ENCODE measurements at places on chromosomes 7 and 10. TPM values are rescaled to one million over a fixed set of nuclear protein-coding genes. Genes with fewer than 3 reads are reported as not detected.

GPRIN2 gene
- total RNA-seq, result 4.3 TPM

SPOCK2 gene
- 0.59 TPM for total RNA-seq

GRCh38 chr7:138710536-138711385 lies 9.6 kb upstream of the SVOPL start:
- DNase-seq, result no peak

- no peak for DNase-seq
Measured at GRCh38 chr7:87959336-87959735, 25.3 kb downstream of the ADAM22 start.

DNA sequence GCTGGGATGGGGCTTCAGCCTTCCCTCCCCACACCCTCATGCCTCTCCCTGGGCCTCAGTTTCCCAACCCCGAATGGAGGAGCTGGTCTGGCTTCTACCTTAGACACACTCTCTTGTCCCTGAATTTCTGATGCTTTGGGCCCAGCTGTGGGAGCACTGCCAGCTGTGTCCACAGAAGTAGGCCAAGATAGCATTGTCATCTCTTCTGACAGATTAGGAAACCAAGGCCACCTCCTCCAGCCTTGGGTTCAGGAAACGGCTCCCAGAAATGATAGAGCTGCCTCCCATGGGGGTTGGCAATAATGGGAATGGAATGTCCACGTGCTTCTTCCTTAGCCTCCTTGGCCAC lies 1.3 kb downstream of the PPIF start:
- no peak for DNase-seq

DNA sequence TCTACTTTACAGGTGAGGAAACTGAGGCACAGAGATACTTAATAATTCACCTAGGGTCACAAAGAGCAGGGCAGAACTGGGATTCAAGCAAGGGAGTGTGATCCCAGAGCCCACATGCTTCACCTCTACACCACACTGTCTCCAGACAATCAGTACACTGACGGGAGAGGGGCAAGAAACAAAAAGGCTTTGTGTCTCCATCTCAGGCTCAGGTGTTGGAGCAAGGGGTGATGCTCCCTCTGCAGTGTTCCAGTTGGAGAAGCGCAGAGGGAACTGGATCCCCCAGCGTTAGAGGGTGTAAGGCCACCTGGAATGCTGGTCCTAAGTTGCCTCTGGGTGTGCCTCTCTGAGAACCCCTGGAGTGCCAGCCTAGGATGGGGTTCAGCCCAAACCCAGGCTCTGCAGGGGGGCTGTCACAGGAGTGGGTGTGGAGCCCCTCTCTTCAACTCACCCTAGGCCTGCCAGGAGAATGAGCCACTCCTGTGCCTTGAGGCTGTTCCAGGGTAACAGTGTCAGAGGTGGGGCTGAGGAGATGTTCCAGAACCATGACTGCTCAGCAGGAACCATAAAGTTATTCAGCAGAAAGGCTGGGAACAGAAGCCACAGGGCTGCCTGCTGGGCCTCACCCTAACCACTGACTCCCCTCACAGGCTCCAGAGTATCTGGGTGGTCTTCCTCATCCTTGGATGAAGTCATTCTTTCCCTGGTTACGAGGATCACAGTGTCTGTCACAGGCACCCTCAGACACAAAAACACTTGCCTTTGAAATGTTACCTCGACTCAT lies 5.5 kb downstream of the RBP4 start:
- no peak for DNase-seq

DNA sequence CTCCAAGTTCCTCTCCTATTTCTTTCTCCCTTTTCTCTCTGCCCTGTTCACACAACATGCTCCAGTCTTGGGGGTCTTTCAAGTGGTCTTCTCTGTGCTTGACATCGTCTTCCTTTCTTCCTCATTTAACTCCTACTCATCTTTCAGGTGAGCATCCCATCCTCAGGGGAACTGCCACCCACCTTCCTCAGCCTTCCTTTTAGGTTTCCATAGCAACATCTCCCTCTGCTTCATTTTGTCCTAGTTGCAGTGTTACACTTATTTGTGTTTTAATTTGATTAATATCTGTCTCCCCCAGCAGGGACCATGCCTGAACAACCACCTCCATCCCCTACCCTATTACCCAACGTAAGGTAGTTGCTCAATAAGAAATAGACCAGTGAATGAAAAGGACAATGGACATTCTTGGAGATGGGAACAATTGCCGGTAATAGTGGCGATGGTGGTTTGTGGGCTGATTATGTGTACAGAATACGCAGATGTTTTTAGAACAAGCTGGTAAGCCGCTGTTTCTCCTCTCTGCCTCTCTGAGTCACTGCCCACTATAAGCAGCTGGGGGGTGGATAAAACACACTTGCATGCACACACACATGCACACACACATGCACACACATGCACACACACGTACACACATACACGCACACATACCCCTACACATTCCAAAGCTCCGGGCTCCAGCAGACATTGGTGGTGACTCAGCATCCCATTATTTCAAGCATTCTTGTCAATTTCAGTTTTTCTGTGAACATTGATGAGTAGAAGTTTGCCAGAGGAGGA lies 251.6 kb downstream of the GATA3 start:
- DNase-seq, result no peak

GRCh38 chr10:97004591-97004990 lies 172.5 kb downstream of the LCOR start:
- no peak for DNase-seq

DNA sequence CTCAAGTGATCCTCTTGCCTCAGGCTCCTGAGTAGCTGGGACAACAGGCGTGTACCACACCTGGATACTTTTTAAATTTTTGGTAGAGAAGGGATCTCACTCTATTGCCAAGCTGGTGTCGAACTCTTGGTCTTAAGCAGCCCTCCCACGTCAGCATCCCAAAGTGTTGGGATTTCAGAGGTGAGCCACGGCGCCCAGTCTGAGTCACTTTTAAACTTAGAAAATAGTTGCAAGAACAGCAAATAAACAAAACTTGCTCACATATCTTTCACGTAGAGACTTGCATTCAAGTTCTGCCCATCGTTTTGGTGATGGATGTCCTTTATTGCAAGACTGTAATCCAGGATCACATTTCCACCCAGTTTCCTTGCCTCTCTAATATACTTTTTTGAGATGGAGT lies 16.6 kb downstream of the GTF2I start:
- DNase-seq, result no peak

DNA sequence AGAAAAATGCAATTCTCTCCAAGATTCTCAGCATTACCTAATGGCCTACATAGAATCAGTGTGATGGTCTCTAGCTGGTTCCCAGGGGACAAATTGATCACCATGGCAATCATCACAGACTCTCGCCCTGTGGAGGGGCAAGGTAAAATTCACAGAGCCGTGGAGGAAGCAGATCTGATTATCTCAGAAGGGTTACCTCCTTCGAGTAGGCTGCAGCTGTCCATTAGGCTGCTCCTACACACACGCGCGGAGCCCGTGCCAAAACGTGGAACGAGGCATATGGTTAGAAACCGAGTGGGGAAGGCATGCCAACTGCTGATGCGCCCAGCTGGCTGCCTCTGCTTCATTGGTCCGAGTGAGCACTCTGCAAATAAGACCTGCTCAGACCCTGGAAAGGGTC lies 52.8 kb upstream of the PTER start:
- no peak for DNase-seq

DNA sequence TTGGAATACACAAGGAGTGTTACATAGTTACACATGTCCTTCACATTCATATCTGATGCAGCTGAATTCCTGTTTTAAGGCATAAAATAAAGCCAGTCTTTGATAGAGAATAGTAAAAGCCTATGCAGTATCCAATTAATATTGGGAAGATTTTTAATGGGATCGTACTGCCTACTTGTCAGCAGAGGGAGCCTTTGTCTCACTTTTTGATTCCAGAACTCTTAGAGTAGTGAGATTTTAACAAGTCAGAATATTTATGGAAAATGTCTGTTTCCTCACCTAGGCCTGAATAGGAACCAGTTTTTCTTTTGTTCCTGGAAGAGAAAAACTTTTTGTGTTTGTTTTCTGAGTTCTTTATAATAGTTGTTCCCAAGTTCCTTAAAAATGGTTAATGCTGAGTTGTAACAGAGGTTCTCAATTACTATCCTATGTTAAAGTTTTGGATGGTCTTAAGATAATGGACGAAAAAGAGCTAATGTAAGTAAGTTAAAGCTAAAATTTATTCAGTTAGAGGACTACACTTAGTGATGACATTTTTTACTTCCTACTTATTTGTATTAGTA lies 114.0 kb downstream of the BBS9 start:
- no peak for DNase-seq

GRCh38 chr7:116052006-116052405 lies 21.4 kb upstream of the TFEC start:
- no peak for DNase-seq

SVOPL gene
- 0.09 TPM for total RNA-seq

- no peak for DNase-seq
Measured at GRCh38 chr7:122035876-122036275, 108.2 kb downstream of the AASS start.

DNA sequence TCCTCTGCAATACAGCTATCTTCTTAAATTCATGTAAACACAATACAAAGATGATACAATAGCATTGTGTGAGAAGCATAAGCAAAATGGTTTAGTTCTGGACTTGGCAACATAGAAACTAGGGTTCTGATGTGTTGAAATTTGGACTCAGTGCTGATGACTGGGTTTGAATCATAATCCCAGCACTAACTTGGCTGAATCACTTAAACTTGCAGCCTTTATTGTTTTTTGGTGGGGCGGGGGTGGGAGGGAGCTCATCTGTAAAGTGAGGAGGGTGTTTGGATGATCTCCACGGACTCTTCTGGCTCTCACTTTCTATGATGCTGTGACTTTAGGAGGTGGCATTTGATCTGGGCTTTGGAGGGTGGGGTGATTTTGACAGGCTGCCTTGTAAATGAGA lies 158.2 kb downstream of the WNT2 start:
- no peak for DNase-seq

DNA sequence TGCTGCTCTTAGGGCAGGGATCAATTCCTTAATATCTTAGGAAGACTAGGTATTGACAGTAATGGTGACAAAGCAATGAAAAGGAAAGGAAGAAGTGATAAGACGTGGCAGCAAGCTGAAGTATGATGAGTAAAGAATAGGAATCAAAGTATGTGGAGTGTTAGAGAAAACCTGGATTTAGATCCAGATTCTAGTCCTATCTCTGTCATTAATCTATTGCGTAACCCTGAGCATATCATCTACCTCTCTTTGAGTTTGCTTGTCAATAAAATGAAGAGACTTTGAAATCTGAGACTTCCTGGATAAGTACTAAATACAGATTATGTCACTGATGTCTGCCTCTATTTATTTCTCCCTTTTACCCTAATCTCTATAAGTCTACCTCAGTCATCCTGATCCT lies 89.2 kb downstream of the PTEN start:
- no peak for DNase-seq

DNA sequence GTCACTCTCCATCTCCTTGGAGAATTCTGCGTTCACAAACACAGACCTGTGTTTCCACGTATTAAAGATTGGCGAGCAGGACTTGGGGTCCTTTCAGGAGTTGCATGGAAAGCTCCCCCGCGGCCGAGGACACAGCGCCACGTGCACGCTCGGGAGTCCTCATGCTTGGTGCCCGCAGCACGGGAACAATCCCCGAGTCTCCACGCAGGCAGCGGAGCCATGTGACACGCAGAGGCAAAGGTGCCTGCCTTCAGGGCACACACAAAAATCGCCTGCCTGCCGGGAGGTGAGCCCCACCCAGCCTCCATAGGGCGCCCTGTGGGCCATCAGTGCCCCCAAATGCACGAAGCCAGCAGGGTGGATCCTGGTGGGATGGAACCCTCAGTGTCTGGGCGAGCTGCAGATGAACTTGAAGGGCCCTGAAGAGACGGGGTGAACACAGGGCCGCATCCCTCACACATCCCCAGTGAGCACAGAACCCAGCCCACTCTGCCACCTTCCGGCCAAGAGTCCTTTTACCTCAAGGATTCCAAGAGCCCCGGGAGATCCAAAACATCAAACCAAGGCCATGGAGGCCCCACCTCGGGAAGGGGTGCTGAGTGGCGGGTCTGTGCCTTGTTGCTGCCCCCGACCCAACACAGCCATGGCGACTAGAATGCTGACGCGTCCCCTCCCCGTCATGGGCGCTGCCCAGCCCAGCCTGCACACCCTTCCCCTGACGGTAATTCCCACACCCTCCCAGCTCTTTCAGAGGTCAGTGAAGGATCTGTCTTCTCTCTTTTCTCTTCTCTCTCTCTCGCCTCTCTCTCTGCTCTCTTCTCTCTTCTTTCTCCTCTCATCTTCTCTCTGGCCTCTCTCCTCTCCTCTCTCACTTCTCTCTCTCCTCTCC lies 55.9 kb downstream of the CFAP46 start:
- DNase-seq, result no peak

GRCh38 chr7:98189559-98189958 lies 21.7 kb upstream of the BHLHA15 start:
- no peak for DNase-seq

MMRN2 gene
- 5.3 TPM for total RNA-seq

DNA sequence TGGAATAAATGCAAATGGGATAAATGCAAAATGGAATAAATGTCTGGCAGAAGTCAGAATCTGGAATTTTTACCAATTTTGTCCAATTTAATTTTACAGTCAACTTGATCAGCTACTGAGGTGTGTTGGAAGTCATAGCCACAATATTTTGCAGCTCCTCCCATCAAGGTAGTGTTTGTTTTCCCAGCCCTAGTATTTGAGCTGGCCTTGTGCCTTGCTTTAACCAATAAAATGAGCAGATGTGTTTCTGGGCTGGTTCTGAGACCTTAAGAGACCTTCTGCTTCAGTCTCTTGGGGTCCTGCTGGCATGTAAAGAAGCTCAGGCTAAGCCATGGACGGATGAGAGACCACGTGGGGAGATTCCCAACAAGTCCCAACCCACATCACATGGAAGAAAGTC lies 42.7 kb upstream of the RSBN1L start:
- peak; percentile 30 for DNase-seq

- DNase-seq, result no peak
Measured at GRCh38 chr10:6416892-6417512, 163.1 kb downstream of the PRKCQ start.

DNA sequence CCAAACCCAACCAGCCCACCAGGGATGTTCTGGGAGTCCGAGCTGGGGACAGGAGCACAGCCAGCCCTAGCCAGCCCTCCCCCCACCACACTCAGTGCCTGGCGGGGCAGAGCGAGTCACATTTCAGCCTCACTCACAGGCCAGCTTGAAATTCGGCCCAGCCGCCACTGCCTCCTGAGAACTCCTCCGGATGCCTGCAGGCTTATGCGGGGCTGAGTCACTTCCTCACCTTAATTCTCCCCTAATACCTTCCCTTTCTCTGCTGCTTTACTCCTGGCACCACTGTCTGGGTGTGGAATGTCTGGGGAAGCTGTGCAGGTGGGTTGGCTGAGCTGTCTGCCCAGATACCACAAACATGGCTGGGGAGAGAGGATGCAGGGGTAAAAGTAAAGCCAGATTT lies 22.6 kb upstream of the DLG5 start:
- no peak for DNase-seq

CUBN gene
- 1.1 TPM for total RNA-seq

- no peak for DNase-seq
Measured at GRCh38 chr10:52229291-52229931, 84.7 kb upstream of the DKK1 start.
